ENCODE measurements at places on chromosomes 1 and 21.

DNA sequence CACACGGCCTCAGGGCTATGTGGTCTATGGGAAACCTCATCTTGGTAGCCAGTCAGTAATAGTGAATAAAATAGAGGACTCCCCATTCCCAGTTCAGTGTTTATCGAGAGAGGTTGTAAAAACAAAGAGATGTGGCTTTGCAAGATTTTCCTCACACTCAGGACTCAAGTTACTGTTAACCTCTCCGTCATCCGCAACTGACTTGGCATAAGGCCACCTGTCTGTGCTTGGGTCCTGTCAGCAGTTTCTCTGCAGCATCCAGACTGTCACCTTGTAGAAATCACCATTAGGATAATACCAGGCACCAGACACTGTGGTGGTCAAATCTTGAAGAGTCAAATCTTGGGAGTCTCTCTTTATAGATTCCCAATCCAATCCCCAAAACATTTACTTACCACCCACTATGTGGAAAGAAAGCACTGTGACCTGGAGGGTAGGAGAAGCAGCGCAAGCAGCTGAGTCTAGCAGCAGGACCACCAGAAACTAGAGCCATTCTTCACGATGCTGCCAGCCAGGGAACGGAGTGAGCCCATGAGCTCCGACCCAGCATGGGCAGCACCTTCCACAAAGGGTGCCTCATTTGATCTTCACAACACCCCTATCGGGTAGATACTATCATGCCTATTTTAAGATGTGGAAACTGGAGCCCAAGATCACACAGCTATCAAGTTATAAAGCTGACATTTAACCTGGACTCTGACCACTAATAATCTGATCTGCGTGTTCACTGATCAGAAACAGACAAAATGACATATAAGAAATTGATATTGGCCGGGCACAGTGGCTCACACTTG, 5.6 kb upstream of the GPR25 start:
- no peak for DNase-seq

DNA sequence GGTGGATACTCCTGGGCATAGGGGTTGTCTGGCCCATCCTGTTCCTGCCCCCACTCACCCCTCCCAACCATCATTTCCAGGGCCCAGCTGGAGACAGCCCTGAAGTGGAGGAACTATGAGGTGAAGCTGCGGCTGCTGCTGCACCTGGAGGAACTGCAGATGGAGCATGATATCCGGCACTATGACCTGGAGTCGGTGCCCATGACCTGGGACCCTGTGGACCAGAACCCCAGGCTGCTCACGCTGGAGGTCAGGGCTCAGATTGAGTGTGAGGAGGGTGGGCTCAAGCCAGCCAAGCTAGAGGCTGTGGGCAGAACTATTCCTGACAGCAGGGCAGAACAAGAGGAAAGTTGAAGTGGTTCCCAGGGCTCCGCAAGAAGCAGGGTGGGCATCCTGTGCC, 14.2 kb downstream of the RHOC start:
- no peak for DNase-seq

DNA sequence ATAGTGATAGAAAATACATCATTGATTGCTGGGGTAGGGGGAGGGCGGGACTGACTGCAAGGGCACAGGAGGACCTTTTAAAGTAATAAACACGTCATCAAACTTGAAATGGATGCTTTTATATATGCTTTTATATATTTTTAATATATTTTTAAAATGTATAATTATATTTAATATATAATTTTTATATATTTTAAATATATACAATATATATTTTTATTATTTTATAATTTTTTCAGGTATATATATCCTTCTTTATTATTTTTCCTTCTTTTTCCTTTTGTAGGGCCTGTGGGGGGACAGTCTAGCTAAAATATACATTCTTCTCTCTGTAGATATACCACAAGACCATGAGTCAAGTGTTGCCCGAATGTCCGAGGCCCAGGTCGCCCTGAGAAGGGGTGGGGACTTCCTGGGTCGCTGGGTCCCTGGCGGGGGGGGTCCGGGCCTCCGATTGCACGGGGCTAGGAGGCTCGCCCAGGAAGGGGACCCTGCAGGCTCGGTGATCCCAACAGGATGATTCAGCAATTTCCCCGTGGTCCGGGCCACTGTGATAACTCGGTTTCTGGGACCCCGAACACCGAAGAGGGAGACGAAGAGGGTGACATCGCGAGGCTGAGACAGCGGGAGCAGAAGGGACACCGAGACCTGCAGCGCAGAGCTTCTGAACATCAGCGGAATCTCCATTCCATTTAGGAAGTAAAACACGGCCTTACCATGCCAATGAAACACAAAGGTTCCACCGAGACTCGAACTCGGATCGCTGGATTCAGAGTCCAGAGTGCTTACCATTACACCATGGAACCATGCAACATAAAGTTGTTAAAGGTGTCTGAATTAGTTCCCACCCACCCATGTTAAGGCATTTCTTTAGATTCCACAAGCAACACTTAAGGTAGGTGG, 112.5 kb upstream of the NBPF11 start:
- DNase-seq, result no peak

- DNase-seq, result no peak
Observed at GRCh38 chr1:39902460-39902807, 717 bp upstream of the MYCL start.

- DNase-seq, result no peak
Observed at GRCh38 chr21:21045518-21045917, 47.3 kb downstream of the NCAM2 start.

DNA sequence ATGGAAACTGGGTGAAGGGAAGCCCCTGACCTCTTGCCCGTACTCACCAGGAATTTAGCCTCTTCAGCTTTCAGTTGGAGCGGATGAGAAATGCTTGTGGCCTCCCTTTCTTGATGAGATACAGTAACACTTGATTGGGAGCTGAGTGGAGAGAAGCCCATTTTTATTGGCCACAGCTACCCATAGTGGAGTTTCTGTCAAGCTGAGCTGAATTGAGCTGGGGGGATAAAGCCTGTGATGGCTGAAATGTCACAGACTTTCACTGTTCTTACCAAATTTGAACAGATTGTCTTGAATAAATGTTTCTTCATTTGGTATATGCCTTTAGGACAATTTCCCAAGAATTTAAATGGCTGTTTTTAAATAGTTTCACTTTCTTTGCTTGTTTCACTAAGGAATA, 125.9 kb downstream of the ZMYM4 start:
- DNase-seq, result no peak

- DNase-seq, result no peak
Observed at GRCh38 chr21:39900491-39900890, 33.3 kb downstream of the PCP4 start.

DNA sequence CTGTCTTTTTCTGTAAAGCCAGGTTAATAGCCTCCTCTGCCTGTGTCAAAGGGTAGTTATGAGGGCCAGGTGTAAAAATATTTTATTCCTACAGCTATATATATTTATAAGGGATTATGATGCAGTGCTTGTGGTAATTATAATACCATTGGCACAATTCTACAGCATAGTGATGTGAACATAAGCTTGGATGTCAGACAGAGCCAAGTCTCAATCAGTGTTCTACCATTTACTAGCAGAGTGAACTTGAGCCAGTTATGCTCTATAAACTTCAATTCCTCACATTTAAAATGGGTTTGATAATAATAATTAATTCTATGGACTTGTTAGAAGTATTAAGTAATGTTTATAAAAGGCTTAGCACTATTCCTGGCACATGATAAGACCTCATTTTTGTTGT, 151.5 kb upstream of the L1TD1 start:
- DNase-seq, result no peak

DNA sequence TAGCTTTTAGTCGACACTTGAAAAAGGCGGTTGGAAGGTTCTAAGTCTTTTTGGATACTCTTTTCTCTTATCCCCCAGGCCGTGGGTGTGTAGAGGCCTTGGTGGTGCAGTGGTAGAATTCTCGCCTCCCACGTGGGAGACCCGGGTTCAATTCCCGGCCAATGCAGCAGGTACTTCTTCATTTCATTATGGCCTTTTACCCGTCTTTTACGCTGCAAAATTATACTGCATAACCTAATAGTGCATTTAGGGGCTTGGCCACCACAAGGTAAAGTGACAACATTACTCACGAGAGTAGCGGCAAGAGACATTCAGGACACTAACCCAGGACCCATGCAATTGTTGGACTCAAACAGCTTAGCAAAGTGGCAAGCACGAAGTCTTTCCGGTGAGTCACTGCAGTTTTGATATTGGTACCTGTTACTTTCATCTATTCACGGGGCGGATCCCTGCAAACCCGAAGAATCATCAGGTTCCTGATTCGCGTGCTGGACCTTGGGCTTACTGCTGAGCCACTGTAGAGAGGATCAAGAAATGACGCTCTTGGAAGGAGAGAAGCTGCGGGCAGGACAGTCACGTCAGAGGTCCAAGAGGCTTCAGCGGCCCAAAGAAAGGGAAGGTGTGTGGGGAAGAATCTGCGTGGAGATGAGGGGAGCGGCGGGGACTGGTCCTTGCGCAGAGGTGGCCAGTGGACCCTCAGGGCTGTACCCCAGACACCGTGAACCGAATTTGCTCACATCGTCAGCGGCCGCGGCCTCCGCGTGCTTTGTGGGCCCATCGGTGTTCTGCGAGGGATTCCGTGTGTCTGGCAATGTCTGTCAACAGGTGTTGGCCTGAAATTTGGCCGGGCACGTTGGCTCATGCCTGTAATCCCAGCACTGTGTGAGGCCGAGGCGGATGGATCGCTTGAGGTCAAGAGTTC, 12.9 kb upstream of the RNU1-4 start:
- DNase-seq, result peak; percentile 62

DNA sequence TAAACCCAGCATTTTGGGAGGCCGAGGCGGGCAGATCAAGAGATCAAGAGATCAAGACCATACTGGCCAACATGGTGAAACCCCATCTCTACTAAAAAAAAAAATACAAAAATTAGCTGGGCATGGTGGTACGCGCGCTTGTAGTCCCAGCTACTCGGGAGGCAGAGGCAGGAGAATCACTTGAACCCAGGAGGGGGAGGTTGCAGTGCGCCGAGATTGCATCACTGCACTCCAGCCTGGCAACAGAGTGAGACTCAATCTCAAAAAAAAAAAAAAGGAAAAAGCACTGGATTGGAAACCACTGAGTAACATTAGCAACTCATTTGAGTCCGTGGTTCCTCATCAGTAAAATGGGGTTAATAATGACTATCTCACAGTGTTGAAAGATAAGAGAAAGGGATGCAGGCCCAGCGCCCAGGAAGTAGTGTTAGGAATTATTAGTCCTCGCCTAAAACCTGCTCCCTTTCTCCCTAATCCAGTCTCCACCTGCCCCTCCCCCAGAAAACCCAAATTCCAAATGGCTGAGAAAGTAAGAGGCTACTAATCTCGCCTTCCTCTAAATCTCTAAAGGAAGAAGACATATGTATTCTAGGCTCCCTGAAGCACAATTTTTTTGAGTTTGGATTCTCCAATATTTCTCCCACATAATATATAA, 49.5 kb downstream of the RHBG start:
- DNase-seq, result no peak

- DNase-seq, result no peak
Observed at GRCh38 chr1:6185151-6185550, 5.0 kb upstream of the CHD5 start.

- DNase-seq, result no peak
Observed at GRCh38 chr1:53265581-53265980, 27.3 kb upstream of the MAGOH start.

GRCh38 chr1:61157468-61157987, 75.2 kb downstream of the NFIA start:
- DNase-seq, result no peak

GRCh38 chr1:64387389-64388285, 82.3 kb upstream of the CACHD1 start:
- no peak for DNase-seq

DNA sequence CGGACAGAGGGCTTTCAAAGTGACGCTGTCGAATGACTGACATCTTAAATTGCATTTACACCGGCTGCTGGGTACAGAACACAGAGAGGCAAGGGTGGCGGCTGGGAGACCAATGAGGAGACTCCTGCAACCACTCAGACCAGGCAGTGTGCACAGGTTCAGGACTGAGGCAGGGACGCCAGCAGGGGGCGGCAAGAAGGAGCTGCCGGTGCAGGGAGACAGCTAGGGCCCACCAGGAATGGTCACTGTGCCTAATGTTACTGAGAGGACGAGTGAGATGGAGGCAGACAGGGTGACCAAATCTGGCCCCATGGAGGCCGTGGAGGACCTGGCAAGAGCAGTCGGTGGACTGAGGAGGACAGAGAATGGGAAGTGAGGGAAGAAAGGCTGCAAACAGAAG, 23.5 kb downstream of the GLIS1 start:
- DNase-seq, result no peak

- DNase-seq, result no peak
Observed at GRCh38 chr1:220149742-220150141, 55.8 kb downstream of the IARS2 start.

GRCh38 chr1:169044296-169044695, 62.2 kb upstream of the ATP1B1 start:
- DNase-seq, result peak; percentile 60

GRCh38 chr1:208597571-208597970, 353.4 kb upstream of the PLXNA2 start:
- DNase-seq, result no peak

DNA sequence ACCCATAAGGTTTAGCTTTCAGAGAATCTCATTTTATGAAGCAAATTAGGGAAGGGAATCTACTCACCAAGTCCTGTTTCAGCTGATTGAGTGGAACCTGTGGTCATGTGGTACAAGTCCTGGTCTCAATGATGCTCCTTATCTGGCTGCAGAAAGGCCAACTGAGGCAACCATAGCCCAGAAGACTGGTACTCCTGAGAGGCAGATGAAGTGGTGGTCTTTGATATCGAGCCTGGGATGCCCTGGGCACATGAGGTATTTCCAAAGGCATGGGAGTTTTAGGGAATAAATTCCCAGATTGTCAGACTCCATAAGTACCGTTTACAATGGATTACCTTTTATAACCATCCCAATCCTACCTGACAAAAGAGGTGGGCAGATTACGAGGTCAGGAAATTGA, 3.3 kb downstream of the MX1 start:
- DNase-seq, result no peak

All from CD4-positive, alpha-beta T cell treated with Interleukin-6 at 100 ng/mL for 8 hours (primary cell).